ENCODE measurements at places on chromosomes 3 and 15.

DNA sequence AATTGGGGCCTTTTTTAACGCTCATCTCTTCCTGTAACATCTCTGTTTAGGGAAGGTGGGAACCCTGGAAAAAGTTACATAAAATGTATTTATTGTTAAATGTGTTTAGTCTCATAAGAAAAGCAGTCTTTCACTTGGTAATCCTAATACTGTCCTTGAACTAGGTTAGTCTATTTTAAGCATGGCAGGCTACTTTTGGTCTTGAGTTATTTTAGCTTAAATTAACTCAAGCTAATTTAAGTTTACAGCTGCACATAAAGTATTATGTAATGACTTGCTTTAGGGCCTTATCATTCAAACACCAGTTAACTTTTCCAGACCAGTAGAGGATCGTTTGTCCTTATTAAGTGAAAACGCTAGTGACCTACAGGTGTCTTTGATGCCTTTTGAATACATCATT, 63.2 kb downstream of the DCUN1D1 start:
- H3K4me3 ChIP-seq: no peak overlapping the region
- H3K27ac ChIP-seq: no peak overlapping the region
- DNase-seq: no peak
- peaks cover 2% of the 10 kb centered on the region for H3K4me1 ChIP-seq

- peaks cover 3% of the 10 kb centered on the region for H3K4me1 ChIP-seq
- H3K27ac ChIP-seq: no peak overlapping the region
- H3K27me3 ChIP-seq: peaks cover 2% of the 10 kb centered on the region
- H3K36me3 ChIP-seq: no peaks in the 10 kb centered on the region
- DNase-seq: no peak
Observed at GRCh38 chr3:513301-513700, 316.7 kb downstream of the CHL1 start.

DNA sequence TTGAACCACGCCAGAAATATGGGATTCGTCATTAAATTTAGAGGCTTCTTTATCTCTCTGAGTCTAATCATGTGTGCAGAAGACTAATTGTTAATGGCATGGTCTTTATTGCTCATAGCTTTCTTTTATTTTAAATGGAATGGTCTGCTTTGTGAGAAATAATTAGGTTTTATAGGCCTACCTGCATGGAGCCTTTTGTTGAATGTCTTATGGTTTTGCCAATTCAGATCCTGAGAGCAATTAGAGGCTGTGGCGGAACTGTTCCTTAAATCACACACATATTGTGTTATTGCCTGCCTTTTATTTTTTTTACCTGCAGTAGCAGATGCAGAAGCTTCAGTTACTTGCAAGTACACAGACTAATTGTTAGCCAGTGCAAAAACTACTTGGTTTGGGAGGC, 306.2 kb downstream of the NLGN1 start:
- no peak overlapping the region for H3K27ac ChIP-seq
- H3K4me3 ChIP-seq: no peak overlapping the region
- H3K36me3 ChIP-seq: no peaks in the 10 kb centered on the region
- DNase-seq: no peak
- no peaks in the 10 kb centered on the region for H3K4me1 ChIP-seq
- no peaks in the 10 kb centered on the region for H3K27me3 ChIP-seq

DNA sequence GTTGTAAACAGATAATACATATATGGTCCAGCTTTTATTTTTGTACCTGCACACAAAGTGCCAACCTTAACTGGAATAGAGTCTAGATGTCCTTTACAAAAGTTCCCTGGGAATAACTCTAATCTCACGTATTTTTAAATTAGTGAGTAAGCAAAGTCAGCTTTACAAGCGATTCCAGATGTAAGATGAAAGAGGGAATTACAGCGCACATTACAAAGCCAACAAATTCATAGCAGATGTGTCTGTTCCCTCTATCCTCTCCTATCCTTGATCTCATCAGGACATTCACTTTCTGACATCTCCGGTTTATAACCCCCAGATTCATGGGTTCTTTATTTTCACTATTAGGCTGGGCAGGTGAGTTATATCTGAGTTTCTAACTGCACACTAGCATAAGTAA, 406.8 kb upstream of the ZNF385D start:
- DNase-seq: no peak
- no peaks in the 10 kb centered on the region for H3K4me1 ChIP-seq
- H3K4me3 ChIP-seq: no peak overlapping the region
- no peaks in the 10 kb centered on the region for H3K36me3 ChIP-seq
- no peaks in the 10 kb centered on the region for H3K27me3 ChIP-seq

- H3K27ac ChIP-seq: no peak overlapping the region
- no peaks in the 10 kb centered on the region for H3K27me3 ChIP-seq
Observed at GRCh38 chr3:193585530-193585929, 7.5 kb upstream of the OPA1 start.
